ENCODE measurements at places on chromosomes 2 and 18.
A peak's percentile ranks its signal among the peaks of the same experiment; 100 is the strongest.

GRCh38 chr2:69356471-69356870 lies 30.6 kb downstream of the GFPT1 start:
- no peak overlapping the region for H3K27ac ChIP-seq
- H3K4me1 ChIP-seq: no peaks in the 10 kb centered on the region
- no peak for DNase-seq
- H3K4me3 ChIP-seq: no peak overlapping the region

DNA sequence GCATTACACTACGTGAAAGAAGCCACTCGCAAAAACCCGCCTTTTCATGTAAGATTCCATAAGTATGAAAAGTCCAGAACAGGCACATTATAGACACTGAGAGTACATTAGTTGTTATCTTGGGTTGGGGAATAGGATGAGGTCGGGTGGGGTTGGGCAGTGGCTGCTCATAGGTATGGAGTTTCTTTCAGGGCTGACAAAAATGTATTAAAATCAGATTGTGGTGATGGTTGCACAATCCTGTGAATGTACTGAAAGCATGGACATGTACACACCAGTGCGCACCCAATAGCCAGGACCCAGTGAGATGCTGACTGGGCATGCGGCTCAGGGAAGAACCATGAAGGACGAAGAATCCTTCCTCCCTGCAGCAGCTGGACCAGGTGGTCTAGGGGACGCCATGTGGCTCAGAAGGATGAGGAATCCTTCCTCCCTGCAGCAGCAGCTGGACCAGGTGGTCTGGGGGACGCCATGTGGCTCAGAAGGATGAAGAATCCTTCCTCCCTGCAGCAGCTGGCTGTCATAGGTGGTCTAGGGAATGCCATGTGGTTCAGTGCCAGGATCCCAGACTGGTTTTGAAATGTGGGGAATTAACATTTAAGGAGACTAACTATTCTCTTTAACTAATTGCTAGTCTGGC lies 50.1 kb downstream of the MBP start:
- no peak overlapping the region for H3K27ac ChIP-seq
- H3K4me3 ChIP-seq: no peak overlapping the region
- no peaks in the 10 kb centered on the region for H3K36me3 ChIP-seq
- H3K27me3 ChIP-seq: no peaks in the 10 kb centered on the region

GRCh38 chr2:55595536-55595935 lies 21.9 kb downstream of the PPP4R3B start:
- no peak overlapping the region for H3K4me3 ChIP-seq
- H3K36me3 ChIP-seq: no peaks in the 10 kb centered on the region
- no peak overlapping the region for H3K27ac ChIP-seq
- no peaks in the 10 kb centered on the region for H3K4me1 ChIP-seq
- H3K27me3 ChIP-seq: no peaks in the 10 kb centered on the region
- DNase-seq: no peak

DNA sequence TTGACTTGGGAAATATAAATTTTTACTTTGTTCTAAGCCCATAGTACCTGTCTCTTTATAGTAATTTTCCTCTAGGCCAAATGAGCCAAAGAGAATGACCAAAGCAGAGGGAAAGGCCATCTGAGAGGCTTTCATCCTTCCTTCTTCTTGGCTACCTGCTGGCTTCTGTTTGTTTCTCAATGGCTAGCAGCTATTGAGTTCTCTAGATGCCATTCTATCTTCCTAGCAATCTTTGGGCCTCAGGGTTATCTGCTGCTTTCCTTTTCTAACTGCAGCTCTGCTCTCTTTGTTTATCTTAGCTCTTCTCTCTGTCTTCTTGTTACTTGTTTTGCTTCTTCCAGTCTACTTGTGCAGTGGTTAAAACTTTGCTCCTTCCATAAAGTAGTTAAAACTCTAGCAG lies 601.1 kb upstream of the NRXN1 start:
- no peak for DNase-seq
- H3K36me3 ChIP-seq: no peaks in the 10 kb centered on the region
- H3K4me1 ChIP-seq: no peaks in the 10 kb centered on the region
- H3K27ac ChIP-seq: no peak overlapping the region

DNA sequence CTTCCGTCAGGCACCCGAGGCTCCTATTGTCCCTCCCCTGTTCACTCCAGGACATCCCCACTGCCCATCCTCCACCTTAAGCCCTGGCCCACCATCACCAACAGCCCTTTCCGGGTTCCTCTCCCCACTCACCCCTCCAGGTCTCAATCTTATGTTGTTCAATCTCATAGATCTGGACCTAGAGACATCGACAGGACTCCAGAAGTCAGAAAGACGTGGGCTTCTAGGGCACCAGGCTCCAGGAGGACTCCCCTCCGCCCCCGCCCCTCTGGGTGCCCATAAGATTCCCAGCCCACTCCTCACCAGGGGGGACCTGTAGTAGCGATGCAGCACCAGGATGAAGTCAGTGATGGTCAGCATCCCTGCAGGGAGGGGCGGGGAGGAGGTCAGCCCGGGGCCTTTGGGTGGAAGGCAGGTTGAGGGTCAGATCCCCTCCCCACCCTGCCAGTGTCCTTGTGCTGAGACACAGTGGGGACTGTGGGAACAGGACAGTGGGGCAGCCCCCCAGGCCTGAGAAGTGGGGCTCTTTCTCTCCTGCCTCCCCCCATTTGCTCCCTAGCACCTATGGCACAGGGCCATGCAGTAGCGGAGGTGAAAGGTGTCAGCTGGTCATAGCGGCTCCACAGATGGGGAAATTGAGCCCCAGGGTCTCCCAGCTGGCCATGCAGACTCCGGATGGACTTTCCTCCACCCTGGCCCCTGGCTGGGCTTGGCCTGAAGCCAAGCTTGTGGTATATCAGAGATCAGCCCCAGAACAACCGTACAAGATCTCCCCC lies 3.7 kb downstream of the PRKAG3 start:
- DNase-seq: no peak
- H3K4me3 ChIP-seq: no peak overlapping the region
- no peaks in the 10 kb centered on the region for H3K36me3 ChIP-seq
- no peak overlapping the region for H3K27ac ChIP-seq

DNA sequence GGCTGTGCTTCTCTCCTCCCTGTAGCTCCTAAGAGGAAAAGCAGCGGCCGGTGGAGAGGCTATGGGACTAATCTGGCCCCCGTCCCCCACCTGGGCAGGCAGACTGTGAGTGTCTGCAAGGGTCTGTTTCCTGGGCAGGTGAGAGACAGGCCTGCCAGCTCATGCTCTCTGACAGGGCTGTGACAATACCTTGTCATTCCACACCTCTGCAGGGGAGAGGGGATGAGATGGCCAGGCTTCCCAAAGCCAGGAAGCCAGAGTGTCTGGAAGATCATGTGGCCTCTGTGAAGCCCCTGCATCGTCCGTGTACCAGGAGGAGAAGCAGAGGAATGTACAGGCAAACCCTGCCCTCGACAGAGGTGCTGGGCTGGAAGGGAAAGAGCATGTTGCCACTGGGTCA lies 142.5 kb upstream of the GATA6 start:
- H3K4me3 ChIP-seq: no peak overlapping the region
- no peak for DNase-seq
- H3K27me3 ChIP-seq: no peaks in the 10 kb centered on the region
- no peaks in the 10 kb centered on the region for H3K36me3 ChIP-seq

DNA sequence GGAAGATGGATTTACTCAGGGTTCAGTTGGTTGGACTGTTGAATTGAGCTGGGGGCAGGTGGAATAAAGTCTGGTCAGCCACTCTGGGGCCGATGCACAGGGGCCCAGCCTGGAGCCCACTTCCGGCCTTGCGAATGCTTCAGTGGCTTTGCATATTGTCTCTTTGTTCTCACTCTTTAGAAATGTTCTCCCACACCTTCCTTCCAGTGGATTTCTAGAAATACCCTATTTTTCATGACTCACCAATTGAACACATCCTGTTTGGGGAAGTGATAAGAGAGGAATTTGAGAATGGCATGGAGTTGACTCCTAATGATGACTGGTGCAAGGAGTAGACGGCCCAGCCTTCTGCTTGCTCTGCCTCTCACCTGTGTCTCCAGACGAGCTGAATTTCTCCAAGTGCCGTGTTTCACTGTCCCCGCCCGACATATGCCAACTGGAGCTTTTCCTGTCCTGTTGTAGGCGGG lies 28.1 kb downstream of the ASAP2 start:
- peaks cover 50% of the 10 kb centered on the region for H3K4me1 ChIP-seq
- peak overlapping the region; percentile 17 for H3K27ac ChIP-seq
- no peak overlapping the region for H3K4me3 ChIP-seq
- H3K36me3 ChIP-seq: no peaks in the 10 kb centered on the region

GRCh38 chr2:10884574-10884975 lies 27.2 kb upstream of the KCNF1 start:
- H3K27me3 ChIP-seq: no peaks in the 10 kb centered on the region
- no peaks in the 10 kb centered on the region for H3K36me3 ChIP-seq
- peak overlapping the region; percentile 36 for H3K4me3 ChIP-seq
- H3K4me1 ChIP-seq: peaks cover 24% of the 10 kb centered on the region
- H3K27ac ChIP-seq: peak overlapping the region; percentile 84
- DNase-seq: no peak

- no peak overlapping the region for H3K4me3 ChIP-seq
- H3K27ac ChIP-seq: no peak overlapping the region
- no peaks in the 10 kb centered on the region for H3K36me3 ChIP-seq
- DNase-seq: no peak
Measured at GRCh38 chr18:8943900-8944870, 158.3 kb upstream of the NDUFV2 start.

- no peak overlapping the region for H3K27ac ChIP-seq
- H3K4me3 ChIP-seq: no peak overlapping the region
Measured at GRCh38 chr2:204015118-204015843, 78.7 kb downstream of the ICOS start.

DNA sequence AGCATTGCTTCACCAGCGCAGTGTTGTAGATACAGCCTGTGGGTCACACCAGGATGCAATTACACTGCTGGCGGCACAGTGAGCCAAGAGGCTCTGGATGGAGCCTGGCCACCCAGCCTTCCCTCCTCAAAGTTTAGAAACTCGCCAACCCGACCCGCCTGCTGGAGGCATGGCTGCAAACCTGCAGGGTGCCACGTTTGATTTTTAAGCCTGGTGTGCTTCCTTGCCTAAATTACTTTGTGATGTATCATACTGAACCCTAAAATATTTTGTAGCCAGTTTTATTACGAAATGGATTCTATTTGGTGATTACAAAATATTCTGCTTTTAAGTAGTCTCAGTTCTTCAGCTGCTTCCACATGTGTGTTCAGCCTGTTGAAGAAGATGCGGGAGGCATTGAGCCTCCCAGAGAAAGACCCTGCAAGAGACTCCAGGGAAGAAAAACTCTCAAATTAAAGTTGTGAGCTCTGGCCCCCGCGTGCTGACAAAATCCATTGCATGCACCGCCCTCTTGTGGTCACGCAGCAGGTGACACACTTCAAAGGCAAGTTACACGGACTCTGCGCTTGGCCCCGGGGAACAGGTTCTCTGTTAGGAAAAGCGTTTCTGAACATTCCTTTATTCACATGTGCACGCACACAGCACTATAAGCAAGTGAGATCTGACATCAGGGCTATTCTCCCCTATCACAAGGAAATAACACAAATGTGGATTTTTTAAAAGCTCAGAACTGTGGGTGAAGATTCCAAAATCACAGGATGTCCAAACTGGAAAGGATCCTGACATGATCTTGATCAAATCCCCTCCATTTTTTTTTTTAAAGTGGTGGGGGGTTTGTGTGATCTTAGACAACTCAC lies 63.0 kb upstream of the TWIST2 start:
- peak; percentile 81 for DNase-seq
- H3K4me1 ChIP-seq: no peaks in the 10 kb centered on the region
- H3K27ac ChIP-seq: peak overlapping the region; percentile 9
- no peaks in the 10 kb centered on the region for H3K27me3 ChIP-seq

DNA sequence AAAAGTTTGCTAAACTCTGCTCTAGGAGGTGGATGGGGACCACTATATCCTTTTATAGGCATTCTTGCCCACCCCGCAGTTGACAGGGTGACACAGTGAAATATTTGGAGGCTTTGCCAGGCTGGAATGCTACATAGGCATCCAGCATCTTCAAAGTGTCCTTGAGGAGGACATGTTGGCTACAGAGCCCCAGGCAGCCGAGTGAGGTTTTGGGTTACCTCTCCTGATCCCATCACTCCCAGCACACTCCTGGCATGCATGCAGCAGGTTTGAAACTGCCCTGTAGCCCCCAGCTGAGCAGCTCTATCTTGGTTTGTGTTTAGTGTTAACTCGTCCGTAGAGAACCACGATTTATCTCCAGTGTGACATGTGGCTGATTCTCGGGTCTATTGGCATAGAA lies 7.3 kb downstream of the FOSL2 start:
- H3K27ac ChIP-seq: peak overlapping the region; percentile 66
- H3K4me1 ChIP-seq: no peaks in the 10 kb centered on the region
- H3K36me3 ChIP-seq: peaks cover 56% of the 10 kb centered on the region
- no peaks in the 10 kb centered on the region for H3K27me3 ChIP-seq
- peak; percentile 47 for DNase-seq

- H3K27me3 ChIP-seq: no peaks in the 10 kb centered on the region
- H3K36me3 ChIP-seq: no peaks in the 10 kb centered on the region
- H3K4me1 ChIP-seq: no peaks in the 10 kb centered on the region
- no peak overlapping the region for H3K4me3 ChIP-seq
- H3K27ac ChIP-seq: no peak overlapping the region
Measured at GRCh38 chr2:84844141-84844540, 36.7 kb downstream of the TRABD2A start.

- no peaks in the 10 kb centered on the region for H3K36me3 ChIP-seq
- no peaks in the 10 kb centered on the region for H3K4me1 ChIP-seq
- H3K27me3 ChIP-seq: no peaks in the 10 kb centered on the region
- no peak for DNase-seq
- no peak overlapping the region for H3K4me3 ChIP-seq
- no peak overlapping the region for H3K27ac ChIP-seq
Measured at GRCh38 chr18:54737986-54738385, 90.3 kb upstream of the RAB27B start.
